ENCODE measurements at places on chromosomes 6 and 20. TPM values are rescaled to one million over a fixed set of nuclear protein-coding genes. Genes with fewer than 3 reads are reported as not detected.

DNA sequence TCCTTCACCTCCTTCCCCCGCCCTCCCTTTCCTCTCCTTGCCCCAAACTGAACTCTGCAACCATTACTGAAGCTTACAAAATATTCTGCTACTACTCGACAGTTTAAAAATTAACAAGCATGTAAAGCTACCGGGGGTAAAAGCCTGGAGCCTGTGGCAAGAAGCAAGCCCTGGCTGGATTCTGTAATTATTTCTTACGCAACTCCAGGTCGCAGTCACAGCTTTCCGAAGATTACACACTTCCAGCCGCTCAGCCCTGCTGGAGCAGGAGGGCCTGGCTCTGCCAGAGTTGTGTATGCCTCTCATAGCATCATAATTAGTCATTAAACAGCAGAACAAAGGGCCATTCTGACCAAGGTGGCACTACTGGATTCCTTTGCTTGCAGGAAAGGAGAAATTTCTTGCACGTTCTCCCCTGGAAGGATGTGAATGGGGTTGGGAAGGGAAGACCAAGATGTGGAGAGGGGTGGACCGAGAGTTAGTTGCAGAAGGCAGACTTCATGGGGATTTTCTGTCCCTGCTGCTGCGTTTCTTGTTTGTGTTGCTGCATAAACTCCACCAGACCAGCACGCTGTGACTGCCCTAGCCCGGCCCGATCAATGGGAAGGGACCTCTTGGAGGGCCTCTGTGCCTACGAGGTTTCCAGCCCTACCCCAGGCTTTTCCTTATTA lies 23.6 kb downstream of the FOXQ1 start:
- H3K4me1 ChIP-seq: no peaks in the 10 kb centered on the region
- H3K4me3 ChIP-seq: no peak overlapping the region
- no peak overlapping the region for H3K27ac ChIP-seq
- no peaks in the 10 kb centered on the region for H3K27me3 ChIP-seq

GRCh38 chr6:4751823-4752464 lies 24.3 kb upstream of the CDYL start:
- no peaks in the 10 kb centered on the region for H3K36me3 ChIP-seq
- H3K4me1 ChIP-seq: no peaks in the 10 kb centered on the region
- H3K27ac ChIP-seq: no peak overlapping the region
- no peak for DNase-seq

GRCh38 chr6:156996265-156996664 lies 219.1 kb downstream of the ARID1B start:
- no peak overlapping the region for H3K27ac ChIP-seq
- H3K4me3 ChIP-seq: no peak overlapping the region
- DNase-seq: no peak
- H3K36me3 ChIP-seq: no peaks in the 10 kb centered on the region

GRCh38 chr6:163444077-163444476 lies 29.6 kb downstream of the QKI start:
- no peaks in the 10 kb centered on the region for H3K27me3 ChIP-seq
- DNase-seq: no peak
- H3K4me1 ChIP-seq: no peaks in the 10 kb centered on the region
- H3K36me3 ChIP-seq: no peaks in the 10 kb centered on the region
- no peak overlapping the region for H3K4me3 ChIP-seq

DNA sequence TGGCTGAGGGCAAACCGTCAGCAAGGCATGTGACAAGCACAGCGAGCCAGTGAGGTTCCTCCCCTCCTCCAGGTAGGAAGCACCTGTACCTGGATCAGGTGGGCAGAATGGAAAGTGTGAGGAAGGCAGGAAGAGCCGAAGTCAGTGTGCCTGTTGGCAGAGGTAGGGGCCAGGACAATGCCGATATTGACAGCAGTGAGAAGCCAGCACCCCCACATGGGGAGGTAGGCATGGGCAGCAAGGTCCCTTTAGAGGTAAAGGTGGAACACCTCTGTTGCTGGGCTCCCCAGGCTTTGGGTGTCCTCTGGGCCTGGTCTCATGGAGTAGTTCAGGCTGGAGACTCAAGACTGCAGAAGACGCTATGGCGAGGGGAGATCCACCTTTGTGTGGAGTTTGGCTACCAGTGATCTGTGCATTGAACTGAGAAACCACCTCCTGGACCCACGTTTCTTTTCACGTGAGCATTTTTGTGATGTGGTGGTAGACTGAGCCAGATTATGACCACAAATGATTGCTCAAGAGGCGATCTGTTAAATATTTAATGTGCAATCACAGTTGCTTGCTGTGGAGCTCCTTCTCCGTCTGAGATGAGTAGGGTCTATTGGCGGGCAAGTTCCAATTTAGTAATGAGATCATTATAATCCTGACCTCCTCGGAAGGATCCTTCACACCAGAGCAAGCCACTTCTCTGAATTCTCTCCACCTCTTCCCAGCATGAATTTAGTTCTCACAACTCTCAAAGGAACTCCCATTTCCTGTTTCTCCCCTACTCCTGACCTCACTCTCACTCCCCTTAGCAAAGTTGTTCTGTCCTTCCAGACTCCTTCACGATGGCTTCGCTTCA lies 174.8 kb downstream of the CDH26 start:
- no peak overlapping the region for H3K4me3 ChIP-seq
- H3K36me3 ChIP-seq: no peaks in the 10 kb centered on the region
- no peak overlapping the region for H3K27ac ChIP-seq
- H3K27me3 ChIP-seq: no peaks in the 10 kb centered on the region
- no peak for DNase-seq

OR5V1 gene
- not detected for total RNA-seq

C6orf132 gene
- 0.71 TPM for total RNA-seq

DNA sequence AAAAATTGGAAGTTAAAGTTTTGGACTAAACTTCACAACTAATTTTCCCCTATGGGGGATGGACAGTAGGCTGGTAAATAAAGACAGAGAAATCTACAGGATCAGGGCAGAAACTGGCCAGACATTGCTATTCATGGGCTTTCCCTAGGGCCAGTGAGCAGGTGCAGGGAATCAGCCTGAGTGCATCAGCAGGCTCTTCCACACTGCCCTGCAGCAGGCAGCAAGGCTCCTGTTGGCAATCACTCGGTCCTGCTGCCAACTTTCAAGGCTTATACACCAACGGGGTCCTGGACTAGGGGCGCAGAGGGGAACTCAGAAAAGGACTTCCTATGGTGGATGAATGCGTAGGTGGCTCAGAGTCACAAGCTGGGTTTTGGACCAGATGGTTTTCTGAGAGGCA lies 59.8 kb upstream of the NHSL1 start:
- H3K27me3 ChIP-seq: no peaks in the 10 kb centered on the region

DNA sequence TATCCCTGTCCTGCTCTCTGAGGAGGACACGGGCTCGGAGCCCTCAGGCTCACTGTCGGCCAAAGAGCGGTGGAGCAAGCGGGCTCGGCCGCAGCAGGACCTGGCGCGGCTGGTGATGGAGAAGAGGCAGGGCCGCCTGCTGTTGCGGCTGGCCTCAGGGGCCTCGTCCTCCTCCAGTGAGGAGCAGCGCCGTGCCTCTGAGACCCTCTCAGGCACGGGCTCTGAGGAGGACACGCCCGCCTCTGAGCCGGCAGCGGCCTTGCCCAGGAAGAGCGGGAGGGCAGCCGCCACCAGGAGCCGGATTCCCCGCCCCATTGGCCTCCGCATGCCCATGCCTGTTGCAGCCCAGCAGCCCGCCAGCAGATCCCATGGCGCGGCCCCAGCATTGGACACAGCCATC lies 14.2 kb upstream of the SLC22A7 start:
- H3K27ac ChIP-seq: no peak overlapping the region
- H3K36me3 ChIP-seq: no peaks in the 10 kb centered on the region
- peaks cover 5% of the 10 kb centered on the region for H3K27me3 ChIP-seq
- no peak overlapping the region for H3K4me3 ChIP-seq
- no peak for DNase-seq

TMEM217 gene
- 6.8 TPM for total RNA-seq

- no peak overlapping the region for H3K4me3 ChIP-seq
- no peaks in the 10 kb centered on the region for H3K27me3 ChIP-seq
- H3K36me3 ChIP-seq: no peaks in the 10 kb centered on the region
- peaks cover 10% of the 10 kb centered on the region for H3K4me1 ChIP-seq
- DNase-seq: no peak
Observed at GRCh38 chr6:26086211-26086610, 1.0 kb upstream of the HFE start.

GRCh38 chr6:111743862-111744692 lies 129.2 kb downstream of the FYN start:
- H3K36me3 ChIP-seq: no peaks in the 10 kb centered on the region
- no peaks in the 10 kb centered on the region for H3K27me3 ChIP-seq
- no peak for DNase-seq
- no peak overlapping the region for H3K4me3 ChIP-seq
- peaks cover 27% of the 10 kb centered on the region for H3K4me1 ChIP-seq
- no peak overlapping the region for H3K27ac ChIP-seq

All from endothelial cell of umbilical vein (primary cell).